T47D (cell line): ENCODE measurements at places on chromosomes 5 and 9.

DNA sequence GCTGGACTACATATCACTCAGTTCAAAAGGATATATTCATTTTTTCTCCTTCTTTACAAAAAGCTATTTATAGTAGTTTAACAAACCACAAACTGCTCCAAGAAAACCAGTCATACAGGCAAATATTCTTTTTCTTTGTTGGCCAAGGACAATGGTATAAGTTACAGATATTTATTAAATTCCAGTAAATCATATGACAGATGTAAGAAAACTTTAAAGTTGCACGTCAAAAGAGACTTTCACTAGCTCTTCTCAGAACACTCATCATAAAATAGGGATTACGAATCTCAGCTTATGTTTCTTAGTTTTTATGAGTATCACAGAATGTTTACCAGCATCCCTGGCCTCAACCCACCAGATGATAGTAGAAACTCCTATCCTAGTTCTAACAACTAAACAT, 67.2 kb downstream of the ANKRD31 start:
- DNase-seq: no peak

GRCh38 chr9:86322973-86323644, 31.1 kb downstream of the TUT7 start:
- no peak for DNase-seq

DNA sequence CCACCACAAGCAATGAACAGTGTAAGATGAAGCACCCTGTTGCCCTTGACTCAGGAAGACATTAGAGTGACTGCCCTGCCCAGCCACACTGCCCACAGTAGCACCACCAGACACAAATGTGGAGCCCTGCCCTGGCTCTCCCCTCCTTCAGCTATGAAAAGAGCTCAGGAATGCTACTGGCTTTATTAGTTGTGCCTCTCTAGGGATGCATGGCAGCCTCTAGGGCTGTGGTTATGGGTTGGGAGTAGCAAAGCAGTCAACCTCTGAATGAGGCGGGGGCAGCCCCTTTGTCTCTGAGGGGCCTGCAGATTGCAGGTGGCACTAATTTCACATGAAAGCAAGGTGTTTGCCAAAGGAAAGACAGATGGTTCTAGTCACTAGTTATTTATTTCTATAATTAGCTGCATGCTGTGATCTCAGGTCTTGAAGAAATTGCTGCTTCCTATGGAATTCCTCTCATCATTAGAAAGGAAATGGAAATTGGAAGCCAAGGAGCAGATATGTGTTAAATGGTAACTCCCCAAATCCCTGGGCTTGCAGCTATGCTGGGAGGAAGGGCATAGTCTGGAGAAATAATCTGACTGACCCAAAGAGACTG, 259.4 kb downstream of the TLR4 start:
- DNase-seq: no peak

DNA sequence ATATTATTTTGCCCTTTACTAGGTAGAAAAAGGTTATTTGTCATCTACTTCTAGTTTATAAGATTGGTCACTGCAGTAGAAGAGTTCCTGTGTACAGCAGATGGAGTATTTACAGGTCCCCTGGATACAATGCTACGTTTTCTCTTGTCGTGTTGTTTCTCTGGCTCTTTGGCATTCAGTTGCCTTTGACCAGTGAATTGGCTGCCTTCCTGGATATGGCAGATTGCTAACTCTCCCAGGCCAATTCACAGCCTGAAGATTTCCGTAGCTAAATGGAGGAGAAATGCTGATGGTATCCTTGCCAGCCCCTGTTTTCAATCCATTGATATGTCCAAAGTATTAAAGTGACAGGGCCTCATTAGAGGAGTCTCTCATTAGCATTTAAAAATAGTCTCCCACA, 32.5 kb upstream of the GNAQ start:
- DNase-seq: peak; percentile 31

DNA sequence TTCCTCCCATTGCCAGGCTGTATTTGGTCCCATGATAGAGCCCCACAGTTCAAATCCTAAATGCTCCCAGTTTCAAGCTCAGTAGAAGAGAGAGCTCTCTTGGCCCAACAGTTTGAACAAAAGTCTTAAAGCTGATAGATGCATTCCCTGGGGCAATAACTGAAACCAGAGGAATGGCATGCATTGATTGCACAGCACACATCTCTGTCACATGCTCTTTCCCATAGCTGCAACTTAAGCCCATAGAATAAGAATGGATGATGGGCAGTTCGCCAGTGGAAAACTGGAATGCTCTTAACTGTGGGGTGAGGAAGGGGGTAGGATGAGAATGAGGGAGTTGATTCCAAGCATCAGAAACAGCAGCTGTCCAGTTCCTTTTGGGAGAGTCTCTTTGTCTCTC, 1942.4 kb upstream of the WWC1 start:
- DNase-seq: no peak

- no peak for DNase-seq
Observed at GRCh38 chr5:132377738-132378137, 8.2 kb downstream of the SLC22A5 start.

DNA sequence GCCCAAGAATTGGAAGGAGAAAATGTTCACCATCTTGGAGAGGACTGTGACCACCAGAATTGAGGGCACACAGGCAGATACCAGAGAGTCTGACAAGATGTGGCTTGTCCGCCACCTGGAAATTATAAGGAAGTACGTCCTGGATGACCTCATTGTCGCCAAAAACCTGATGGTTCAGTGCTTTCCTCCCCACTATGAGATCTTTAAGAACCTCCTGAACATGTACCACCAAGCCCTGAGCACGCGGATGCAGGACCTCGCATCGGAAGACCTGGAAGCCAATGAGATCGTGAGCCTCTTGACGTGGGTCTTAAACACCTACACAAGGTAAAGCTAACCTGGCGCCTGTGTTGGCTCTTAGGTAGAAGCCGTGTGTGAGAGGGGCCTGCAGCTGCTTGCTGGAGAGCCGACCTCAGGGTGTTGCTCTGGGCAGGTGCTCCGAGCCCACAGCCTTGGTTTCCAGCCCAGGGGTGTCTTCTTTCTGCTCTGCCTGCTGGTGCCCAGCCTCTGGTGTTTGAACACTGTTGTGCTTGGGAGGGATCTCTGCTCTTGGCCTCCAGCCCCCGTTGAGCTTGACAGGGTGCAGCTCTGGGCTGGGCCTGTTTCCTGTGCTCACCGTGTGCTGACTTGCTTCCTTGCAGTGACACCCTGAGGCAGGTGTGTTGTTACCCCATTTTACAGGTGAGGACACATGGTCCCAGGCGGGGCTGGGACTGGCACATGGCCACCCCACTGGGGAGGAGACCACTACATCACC, 10.9 kb downstream of the EXOC3 start:
- DNase-seq: no peak

GRCh38 chr9:19136129-19136528, 8.8 kb upstream of the PLIN2 start:
- no peak for DNase-seq

DNA sequence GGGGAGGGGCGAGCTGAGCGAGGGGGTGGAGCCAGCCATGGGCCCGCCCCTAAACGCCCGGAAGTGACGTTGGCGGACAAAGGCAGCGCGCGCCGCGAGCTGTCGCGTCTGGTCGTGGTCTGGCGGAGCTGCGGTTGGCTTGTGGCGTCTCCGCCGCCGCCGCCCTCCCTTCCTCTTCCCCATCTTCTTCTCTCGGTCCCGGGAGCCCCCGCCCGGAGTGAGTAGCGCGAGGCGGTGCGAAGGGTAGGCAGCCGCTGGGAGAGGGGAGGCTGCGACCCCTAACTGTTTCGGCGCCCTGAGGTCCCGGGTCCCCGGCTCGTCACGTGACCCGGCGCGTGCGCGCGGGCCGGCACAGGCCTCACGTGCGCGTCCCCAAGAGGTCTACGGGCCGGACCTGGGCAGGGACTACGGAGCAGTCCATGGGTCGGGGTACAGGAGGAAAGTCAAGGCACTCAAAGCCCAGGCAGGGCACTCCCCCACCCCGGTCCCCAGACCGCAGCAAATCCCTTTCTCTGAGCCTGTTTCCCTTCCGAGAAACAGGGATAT, at the start of gene NTMT1:
NTMT1 (plus strand) TSS at position 85 of the 546 bp plus-strand sequence. CDS start 6,541 bp downstream, outside the sequence.
- peak; percentile 92 for DNase-seq

DNA sequence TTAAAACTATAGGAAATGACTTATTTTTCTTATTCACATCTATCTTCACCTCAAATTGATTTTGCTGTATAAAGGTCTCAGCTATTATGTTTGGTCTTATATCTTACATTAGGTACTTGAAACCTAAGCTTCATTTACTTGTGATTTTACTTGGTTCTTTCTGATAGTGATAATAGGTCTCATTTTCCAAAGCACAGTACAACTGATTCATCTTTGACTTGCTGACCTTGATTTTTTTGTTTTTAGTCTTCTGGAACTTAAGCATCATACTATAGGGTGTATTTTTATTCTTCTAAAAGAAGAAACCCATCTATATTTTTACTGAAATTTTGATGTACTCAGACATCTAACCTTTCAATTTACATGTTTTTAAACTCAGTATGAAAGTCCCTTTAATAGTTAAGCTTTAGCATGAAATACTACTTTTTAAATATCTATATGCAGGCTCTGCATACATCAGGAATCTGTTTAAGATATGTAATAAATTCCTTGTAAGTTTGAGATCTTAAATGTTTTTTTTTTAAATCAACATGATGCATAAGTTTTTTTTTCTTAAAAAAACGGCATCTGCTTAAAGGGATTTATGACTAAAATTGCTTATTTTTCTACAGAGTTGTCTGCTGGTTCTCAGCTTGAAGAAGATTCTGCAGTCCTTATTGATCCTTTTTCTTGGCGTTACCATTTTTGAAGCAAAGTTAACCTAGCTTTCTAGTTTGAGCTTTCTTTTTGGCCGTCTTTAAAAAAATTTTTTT, 13.3 kb downstream of the MATR3 start:
- no peak for DNase-seq
